NCI-H1417 treated with DMSO at 0.1 percent for 48 hours (cell line): ENCODE measurements at places on chromosomes 12 and 14.

GRCh38 chr12:69821032-69821455 lies 4.0 kb upstream of the MYRFL start:
- DNase-seq: no peak

- no peak for DNase-seq
Observed at GRCh38 chr14:58836303-58836974, 198.7 kb downstream of the DACT1 start.

DNA sequence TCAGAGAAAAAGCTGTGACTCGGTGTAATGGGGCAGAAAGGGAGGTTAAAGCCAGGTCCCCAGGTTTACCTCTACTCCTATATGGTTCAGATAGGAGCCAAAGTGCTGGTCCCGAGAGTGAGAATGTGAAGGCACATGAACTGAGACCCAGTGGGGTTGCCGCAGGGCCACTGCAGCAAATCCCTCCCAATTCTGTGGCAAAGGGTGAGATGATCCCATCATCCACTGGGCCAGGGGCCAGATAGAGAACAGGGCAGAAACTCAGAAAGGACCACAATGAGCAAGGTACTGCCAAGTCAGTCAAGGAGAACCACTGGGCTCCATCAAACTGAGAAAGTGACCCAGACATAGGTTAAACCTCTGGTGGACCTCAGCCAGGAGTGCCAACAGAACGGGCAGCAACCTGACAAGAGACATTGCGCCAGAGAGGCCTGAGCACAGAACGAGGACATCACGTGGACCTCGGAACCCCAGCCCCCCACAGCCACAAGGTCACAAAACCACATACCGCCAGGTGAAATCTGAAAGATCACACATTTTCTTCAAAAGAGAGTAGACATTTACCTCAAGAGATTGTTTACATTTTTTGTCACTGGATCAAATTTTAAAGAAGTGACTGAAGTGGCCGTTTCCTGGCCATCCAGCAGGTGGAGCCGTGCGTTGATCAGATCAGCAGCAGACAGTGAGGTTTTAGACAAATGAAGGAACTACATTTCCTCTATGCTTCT lies 20.5 kb upstream of the ITPR2 start:
- DNase-seq: no peak

DNA sequence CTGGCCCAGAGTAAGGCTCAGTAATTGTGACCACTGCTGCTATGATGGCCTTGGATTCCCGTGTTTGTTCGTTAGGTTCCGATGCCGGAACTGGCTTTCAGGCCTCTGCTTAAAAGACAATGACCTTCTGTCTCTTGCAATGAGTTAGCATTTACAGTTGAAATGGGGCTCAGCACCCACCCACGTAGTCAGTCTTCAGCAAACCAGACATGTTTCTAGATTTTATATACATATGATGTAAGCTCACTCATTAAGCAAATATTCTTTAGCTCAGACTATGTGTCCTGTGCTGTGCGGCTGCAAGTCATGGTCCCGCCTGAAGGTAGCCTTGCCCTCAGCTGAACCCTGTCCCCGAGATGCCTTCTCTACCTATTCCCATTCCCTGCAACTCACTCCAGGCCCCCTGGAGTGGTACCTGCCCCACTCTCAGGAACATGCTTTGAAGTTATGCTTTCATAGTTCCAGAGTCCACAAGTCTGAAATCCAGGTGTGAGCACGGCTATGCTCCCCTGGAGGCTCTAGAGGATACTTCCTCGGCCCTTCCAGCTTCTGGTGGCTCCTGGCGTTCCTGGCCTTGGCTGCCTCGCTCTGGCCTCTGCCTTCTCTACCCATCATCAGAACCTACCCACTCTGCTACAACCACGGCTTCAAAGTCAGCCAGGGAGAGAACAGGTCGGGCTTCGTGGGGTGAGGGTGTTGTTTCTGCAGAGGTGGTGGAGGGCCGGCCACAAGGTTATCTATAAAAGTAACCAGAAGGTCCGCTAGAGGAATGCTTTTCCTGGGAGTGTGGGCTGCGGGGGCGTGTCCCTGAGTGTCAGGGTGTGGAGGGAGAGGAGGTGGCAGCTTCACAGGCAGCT lies 157.8 kb downstream of the RBM19 start:
- no peak for DNase-seq

GRCh38 chr12:46147144-46147543 lies 121.7 kb downstream of the SLC38A1 start:
- DNase-seq: no peak

DNA sequence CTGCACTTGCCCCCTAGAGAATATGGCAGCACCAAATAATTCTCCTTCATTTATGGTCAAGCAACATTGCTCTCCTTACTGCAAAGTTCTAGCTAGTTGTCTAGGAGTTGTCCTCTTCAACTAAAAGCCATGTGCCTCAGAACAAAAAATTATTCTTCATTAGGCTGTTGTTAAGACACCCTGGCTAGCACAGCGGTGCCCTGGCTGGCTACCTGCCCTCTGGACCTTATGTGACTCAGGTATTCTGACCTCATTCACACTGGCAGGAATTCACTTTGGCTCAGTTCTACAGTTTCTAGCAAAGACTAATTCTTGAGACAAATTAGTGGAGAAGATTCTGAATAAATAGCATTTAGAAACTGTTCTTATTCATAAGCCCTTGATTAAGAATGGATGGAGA lies 224.4 kb upstream of the KRR1 start:
- no peak for DNase-seq

DNA sequence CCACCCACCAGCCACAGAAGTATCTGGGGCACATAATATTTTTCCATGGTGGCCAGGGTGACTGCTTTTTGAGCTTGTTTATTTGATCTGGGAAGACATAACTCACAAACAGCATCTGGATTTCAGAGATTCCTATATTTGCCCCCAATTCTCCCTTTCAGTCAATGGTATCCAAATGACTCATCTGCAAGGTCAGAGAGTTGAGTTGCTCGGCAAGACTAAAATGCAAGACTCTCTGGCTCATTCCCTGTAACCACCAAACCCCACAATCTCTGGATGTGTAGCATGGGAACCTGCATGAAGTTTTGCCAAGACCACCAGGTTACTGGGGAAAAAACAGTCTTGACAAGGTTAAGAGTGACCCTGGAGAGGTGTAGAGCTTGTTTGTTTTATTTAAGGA lies 174.9 kb upstream of the FAR2 start:
- DNase-seq: no peak

DNA sequence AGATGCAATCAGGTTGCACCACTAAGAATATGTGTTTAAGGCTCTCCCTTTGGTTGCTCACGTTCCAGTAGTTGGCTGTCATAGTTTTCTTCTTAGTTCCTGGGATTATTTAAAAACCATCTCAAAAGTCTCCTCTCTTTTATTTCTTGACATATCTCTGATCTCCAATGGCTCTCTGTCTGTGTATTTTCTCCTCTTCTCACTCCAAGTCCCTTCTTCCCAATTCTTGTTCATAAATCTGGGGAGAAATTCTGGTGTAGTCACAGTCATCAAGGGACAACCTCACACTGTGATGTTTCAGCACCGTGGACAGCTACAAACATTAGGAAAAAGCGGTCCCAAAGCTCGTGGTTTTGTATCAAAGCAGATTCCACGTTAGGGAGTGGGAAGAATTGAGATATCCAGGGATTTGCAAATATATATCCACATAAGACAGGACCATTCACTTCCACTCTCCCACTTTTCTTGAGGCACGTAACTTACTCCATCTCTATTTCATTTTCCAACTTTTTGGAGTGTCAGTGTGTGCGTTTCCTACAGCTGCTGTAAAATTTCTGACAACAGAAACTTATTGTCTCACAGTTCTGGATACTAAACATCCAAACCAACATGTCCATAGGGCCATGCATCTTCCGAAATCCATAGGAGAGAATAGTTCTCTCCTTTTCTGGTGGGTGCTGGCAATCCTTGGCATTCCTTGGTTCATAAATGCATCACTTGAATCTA lies 80.6 kb upstream of the TMEM233 start:
- DNase-seq: no peak

GRCh38 chr12:5571115-5571514 lies 139.2 kb downstream of the NTF3 start:
- DNase-seq: no peak

DNA sequence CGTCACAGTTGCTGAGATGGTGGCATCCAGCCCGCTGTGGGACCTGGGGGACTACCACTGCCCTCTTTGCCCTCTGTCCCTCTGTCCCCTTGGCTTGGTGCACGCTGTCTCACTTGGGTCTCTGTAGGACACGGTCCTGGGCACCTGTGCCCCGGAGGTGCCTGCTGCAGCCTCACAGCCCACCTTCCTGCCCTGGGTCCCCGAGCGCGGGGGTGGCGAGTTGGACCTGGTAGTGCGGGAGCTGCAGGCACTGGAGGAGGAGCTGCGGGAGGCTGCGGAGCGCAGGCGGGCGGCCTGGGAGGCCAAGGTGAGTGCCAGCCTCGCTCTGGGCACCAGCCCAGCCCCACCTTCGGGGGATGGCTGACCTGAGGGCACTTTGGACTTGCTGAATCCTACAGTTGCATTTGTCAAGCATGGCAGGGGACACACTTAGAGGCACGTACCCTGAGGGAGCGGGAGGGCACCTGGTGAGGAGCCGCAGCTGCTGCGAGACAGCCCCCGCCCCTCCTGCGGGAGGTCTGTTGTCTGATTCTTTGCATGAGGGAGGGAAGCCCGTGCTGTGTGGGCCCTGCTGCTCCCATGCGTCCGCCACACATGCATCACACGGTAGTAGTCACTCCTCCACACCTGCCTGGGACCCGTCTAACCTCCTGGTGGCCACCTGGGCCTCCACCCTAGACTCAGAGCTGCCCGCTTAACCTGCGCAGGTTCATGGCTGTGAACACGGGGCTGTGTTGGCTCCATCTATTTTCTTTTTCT lies 6.8 kb downstream of the TEDC1 start:
- DNase-seq: peak; percentile 51

- no peak for DNase-seq
Observed at GRCh38 chr14:82987502-82988124, 1454.0 kb upstream of the SEL1L start.

GRCh38 chr12:5073853-5074252 lies 30.2 kb downstream of the KCNA5 start:
- no peak for DNase-seq

- no peak for DNase-seq
Observed at GRCh38 chr12:64739778-64740177, 19.4 kb downstream of the GNS start.

- no peak for DNase-seq
Observed at GRCh38 chr12:15208140-15208539, 13.1 kb downstream of the RERG start.

GRCh38 chr12:122097584-122097926 lies 19.0 kb downstream of the MLXIP start:
- no peak for DNase-seq

DNA sequence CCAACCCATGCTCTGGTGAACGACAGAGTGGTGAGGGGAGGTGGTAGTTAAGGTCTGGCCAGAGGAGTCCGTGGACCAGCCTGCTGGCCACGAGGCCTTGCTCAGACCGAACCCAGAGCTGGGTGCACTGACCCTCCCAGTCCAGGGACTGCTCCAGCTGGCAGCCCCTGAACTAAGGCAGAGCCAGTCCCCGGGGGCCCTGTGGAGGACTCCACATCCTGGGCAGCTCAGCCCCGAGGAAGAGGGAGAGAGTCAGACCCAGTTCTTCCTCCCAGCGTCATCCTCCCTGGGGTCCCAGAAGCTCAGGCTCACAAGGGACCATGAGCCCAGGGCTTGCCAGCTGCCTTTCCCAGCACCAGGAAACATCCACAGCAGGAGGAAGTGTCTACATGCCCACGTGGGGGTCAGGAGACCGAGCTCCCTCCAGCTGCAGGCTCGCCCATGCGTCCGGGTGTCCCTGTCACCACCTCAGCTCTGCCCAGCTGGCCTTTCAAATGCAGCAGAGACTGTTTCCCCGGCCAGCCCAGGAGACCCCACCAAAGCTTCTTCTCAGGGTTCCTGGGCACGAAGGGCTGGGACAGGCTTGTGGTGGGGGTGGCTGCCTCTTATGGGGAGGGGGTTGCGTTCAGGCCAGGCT lies 194.4 kb downstream of the KIF26A start:
- DNase-seq: no peak

GRCh38 chr12:1471224-1471623 lies 123.2 kb downstream of the FBXL14 start:
- DNase-seq: no peak

- DNase-seq: no peak
Observed at GRCh38 chr14:96047101-96047500, 7.9 kb downstream of the C14orf132 start.

DNA sequence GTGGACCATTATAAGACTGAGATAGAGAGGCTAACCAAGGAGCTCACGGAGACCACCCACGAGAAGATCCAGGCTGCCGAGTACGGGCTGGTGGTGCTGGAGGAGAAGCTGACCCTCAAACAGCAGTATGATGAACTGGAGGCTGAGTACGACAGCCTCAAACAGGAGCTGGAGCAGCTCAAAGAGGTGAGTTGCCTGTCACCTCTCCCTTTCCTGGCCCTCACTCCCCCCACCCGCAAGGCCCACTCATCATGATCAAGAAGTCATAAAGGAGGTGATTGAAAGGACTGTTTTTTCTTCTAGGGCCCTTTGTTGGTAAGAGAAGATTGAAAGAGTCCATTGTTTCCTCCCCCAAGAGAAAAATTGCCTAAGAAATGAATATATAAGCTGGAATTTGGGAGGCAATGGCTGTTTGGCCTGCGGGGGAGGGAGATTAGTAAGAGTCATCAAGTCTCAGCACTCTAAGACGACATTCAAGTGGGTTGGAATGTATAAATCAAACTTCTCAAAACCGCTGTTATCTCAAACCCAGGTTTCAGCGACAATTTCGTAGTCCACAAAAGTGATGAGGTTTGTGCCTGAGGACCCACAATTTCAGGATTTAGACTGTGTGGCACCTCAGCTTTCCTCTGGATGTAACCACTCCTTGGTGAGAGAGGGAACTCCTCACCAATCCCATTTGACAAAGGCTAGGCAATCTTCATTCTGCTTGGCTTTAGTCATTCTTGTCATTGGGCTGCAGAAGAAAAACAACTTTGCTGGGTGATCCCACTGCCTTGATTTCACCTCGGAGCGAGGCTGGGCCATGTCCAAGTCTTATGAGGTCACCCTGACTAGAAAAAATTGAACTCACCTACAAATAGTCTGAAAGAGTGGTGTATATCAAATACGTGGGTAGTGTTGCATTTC lies 966 bp downstream of the BICD1 start:
- no peak for DNase-seq

DNA sequence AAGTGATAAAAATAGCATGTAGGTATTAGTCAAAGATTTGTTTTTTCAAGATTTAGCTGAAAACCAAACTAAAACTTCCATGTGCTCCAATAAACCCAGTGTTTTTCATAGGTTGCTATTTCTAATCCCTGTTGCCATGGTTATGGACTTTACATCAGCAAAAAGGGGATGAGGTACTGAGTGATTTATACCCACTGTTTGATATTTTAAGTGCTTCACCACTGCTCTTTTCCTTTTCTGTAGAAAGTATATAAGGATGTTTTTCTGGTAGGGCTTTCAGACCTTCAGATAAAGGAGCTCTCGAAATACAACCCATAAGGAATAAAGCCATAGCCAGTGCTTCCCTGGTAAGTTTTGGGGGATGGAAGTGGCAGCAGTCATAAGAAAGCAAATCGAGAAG lies at the start of gene OTOGL:
TSS of gene OTOGL (plus strand) at position 279 of the 400 bp plus-strand sequence. CDS start 109,895 bp downstream, outside the sequence.
- no peak for DNase-seq

GRCh38 chr14:90280096-90280495 lies 23.7 kb downstream of the PSMC1 start:
- DNase-seq: no peak
